NCI-H1092 (cell line): ENCODE measurements at places on chromosomes 5 and 9.
A peak's percentile ranks its signal among the peaks of the same experiment; 100 is the strongest.

DNA sequence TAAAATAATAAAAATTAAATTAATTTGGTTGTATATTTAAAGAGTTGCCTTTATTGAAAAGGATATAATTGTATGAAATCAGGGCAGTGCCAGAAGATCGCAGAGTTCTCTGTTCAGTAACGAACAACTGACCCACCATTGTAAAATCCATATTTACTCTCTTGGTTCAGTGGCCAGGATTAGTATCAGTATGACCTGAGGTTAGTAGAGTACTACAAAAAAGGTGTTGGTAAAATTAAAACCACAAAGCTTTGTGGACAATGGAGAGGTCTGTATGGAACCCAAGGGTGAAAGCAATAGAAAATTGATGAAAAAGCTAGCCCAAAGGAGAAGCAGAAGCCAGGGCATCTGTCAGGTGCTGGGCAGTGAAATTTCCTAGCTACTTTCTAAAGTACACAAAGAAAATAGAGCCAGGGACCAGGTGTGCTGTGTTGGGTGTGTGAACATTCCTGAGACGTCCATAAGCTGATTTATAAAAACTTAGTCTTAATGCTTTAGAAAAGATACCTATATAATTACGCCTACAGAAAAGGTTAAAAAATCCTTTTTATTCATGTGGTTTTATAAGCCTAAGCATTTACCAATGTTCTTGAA, 159.5 kb downstream of the AOPEP start:
- DNase-seq = no peak

GRCh38 chr5:73946278-73946677, 320.3 kb downstream of the ARHGEF28 start:
- DNase-seq = no peak

GRCh38 chr5:87115839-87116364, 151.8 kb upstream of the RASA1 start:
- no peak for DNase-seq

DNA sequence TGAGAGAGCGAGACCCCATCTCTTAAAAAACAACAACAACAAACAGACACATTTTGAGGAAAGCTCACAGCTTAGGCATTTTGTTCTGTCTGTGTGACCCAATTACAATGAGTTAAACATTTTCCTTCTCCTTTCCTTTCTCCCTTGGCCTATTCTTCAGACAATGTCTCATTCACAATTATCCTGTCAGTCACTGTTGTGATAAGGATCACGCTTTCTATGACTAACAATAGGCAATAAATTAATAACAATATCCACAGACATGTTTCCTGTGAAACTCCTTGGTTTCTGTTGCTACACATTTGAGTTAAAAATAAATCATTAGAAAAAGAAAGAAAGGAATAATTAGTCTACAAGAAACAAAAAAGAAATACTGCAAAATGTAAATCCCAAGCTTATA, 19.8 kb upstream of the CARTPT start:
- no peak for DNase-seq

DNA sequence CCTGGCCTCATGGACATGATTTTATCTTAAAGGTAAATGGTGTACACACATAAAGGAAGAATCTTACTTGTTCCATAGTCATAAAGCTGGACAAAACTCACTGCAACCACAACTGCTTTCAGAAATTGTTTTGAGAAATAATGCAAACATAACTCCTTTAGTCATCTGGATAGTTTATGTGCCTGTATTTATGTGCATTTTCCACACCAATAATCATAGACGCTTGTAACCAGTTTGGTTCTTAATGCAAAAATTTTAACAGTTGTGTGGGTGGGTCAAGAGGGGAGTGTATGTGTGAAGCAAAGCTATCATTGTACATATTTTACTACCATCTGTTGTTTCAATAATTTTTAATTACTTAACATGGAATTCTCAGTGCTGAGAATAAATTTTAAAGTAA, 80.1 kb downstream of the EFNA5 start:
- DNase-seq = no peak

DNA sequence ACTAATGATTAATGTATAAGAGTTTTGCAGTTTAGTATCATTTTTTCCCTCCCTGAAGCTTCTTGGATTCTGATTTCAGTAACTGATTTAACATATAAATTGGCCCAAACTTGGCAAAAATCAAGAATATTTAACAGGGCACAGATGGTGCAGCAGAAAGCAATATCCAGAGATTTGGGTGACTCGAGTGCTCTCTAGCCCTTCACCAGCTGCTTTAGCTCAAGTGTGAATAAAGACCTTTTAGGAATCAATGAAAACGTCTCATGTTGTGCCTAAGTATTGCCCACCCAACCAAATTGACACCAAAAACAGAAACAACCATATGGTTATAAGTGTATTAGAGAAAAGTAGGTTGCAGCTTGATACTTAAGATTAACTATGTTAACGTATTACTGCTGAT, 933.4 kb upstream of the PTPRD start:
- peak; percentile 24 for DNase-seq

GRCh38 chr5:74017786-74018211, 391.8 kb downstream of the ARHGEF28 start:
- peak; percentile 81 for DNase-seq

DNA sequence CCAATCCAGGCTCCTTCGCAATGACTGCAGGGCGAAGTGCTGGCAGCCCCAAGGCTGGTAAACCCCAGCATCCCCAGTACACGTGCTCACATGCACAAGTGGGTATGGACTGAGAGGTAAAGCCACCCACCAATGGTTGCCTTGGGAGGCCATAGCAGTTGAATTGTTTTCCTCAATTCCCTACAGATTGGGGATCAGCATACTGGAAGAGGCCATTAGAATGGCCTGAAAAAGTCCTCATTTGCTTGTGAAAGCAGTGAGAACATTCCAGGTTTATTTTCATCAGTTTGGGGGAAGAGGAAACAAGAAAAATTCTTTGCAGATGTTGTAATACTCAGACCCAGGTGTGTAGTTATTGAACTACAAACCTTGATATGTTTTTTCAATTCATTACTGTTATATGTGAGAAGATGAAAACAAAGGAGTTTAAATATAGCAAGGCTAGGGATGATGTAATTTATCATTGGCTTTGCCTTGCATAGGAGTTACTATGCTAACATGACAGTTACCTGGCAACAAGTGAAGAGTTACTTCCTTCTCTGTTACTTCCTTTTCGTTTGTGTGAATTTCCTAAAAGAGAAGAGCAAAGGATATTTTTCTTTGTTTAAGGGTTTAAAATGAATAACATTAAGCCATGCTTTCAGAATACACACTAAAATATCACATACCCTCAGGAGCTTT, 36.4 kb downstream of the MTMR12 start:
- no peak for DNase-seq

GRCh38 chr5:41406424-41406823, 104.0 kb downstream of the PLCXD3 start:
- DNase-seq = no peak

- DNase-seq = peak; percentile 75
Observed at GRCh38 chr5:59328709-59329296, 564.7 kb downstream of the PDE4D start.
